ENCODE measurements at places on chromosomes 1 and 21.

DNA sequence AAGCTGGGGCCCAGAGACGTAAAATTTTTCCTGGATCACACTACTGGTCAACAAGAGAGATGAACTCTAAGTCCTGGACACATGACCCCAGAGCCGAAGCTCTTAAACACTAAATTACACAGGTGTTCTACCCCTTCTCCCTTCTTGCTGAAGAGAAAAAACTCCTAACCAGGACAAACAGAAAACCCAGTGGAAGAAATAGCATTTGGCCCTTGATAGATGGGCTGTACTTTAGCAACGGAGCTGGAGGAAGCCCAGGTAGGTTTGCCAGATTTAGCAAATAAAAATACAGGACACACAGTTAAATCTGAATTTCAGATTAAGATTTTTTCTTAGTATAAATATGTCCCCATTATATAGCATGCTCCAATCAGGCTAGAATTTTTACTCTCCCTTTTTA is 72.7 kb downstream of the DIRAS3 start:
- no peak for DNase-seq

- no peak for DNase-seq
These were observed 187.2 kb upstream of the PTGFR start for GRCh38 chr1:78303620-78304019.

- no peak for DNase-seq
These were observed 20.0 kb upstream of the LAMC1 start for GRCh38 chr1:183003203-183003602.

DNA sequence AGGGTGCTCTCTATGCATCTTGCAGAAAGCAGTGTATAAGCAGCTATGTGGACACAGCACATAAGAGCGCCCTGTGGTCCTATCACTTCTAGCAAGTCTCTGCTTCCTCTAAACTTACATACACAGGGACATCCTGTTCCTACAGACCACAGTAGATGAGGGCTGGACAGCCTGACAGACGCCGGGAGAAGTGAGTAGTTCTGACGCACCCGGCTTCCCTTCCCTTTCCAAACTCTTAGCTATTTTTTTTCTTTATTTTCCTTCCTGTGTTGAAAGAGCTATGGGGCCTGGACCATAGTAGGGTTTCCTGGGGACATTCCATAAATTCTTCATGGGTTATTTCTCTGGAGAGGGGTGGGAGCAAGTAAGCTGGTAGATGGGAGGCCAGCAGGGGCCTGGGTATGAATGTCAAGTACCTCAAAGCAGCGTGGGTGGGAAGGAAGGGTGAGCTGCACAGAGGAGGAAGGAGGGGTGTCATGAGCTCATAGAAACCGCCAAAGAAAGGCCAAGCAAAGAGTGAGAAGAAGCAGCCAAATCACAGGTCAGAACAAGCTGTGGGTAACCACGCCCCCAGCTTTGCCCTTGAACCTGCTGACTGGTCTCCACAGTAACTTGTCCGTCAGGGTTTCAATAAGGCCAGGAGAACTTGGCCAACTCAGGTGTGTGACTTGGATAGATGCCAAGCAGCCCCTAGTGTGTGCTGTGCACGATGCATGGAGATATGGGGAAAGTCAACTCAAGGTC is 36.6 kb downstream of the PLXNA2 start:
- no peak for DNase-seq

- DNase-seq, result no peak
These were observed at the start of gene B3GALT6 for GRCh38 chr1:1232208-1232795. Gene B3GALT6 (plus strand): TSS chr1:1232237. CDS start chr1:1232279, 42 bp downstream.

DNA sequence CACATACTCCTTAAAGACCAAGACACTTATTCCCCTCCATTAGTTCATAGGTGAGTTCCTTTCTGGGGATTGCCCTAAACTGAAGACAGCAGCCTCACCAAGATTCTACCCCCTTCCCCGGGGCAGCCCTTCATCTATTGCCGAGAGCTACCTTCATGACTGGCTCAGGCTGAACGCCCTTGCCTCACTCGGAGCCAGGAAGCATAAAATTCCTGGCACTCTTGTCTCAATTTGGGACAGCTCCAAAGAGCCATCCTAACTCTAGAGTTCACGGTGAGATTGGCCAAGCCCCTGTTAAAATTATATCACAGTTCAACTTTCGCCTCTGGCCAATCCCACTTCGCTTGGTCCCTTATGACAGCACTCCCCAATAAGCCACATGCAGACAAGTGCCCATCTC is 113.0 kb upstream of the PROX1 start:
- no peak for DNase-seq

GRCh38 chr1:22958556-22958955 is 14.1 kb downstream of the LACTBL1 start:
- no peak for DNase-seq

GRCh38 chr1:104378414-104378813 is 628.7 kb downstream of the AMY1C start:
- DNase-seq, result no peak

GRCh38 chr1:1428174-1428573 is 7.1 kb upstream of the ANKRD65 start:
- no peak for DNase-seq

DNA sequence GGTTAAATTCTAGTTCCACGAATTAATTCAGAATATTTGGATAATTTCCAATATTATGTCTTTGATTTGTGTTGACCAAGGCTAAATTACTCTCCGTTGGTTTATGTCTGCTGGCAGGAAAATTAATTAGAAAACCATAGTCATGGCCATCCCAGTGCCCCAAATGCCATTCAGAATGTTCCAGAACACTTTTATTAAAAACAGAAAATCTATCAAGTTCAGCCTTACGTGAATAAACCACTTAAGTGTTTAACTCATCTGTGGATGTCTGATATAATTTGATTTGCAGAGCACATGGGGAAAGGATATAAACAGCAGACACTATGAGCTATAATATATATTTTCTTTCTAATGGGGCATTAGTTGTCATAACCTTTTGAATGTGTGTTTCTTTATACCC is 480.7 kb downstream of the MRPL39 start:
- no peak for DNase-seq

GRCh38 chr1:215970406-215970805 is 403.3 kb downstream of the KCTD3 start:
- no peak for DNase-seq

- DNase-seq, result no peak
These were observed 93.4 kb downstream of the TGFBR3 start for GRCh38 chr1:91792489-91793071.

DNA sequence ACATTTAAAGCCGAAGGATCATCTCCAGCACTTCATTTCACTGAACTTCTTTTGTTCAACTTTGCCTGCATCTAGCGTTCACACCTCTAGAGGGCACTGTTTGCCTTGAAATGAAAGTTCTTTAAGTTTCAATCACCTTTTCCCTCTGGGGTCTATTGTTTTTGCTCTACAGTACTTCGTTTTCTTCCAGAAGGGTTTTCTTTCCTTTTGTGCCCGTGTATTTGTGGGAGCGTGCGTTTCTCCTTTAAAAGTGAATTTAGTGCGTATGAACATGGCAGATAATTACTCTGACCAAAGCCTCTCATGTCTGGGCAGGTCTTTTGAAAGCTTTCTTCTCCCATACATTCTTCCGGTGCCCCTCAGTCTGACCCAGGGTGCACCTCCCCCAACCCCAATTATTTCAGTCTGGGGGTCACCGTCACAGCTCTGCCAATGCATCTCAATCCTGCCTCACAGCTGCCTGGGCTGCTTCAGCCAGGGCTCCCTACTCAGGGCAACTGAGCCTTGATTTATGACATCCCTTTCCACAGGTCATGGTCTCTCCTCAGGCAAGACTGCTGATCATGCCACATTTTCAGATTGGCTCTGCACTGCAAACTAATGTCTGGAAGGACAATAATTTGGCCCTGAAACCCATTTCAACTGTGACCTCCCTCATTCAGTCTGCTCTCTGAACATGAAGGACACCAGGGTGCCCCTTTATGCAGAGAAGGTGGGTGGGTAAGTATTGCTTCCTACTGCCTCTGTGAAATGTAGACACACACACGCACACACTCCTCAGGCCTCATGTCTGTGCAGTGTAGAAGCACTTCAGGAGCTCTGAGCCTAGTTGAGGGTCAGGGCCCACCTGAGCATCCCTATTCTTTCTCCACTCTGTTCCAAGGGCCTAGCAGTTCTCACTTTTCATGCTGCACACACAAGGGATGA is 88.6 kb downstream of the NUF2 start:
- no peak for DNase-seq

- DNase-seq, result no peak
These were observed 6.6 kb downstream of the H6PD start for GRCh38 chr1:9240914-9241820.

GRCh38 chr1:223201967-223202366 is 58.9 kb upstream of the TLR5 start:
- no peak for DNase-seq

- DNase-seq, result no peak
These were observed 126.3 kb upstream of the CXADR start for GRCh38 chr21:17386498-17386897.

All from CD4-positive, alpha-beta T cell treated with Interferon gamma for 1 hour (primary cell).